Activated T-cell treated with anti-CD3 and anti-CD28 coated beads, Interleukin-2, amount 50 U/mL, for 24 hours (primary cell): ENCODE measurements at places on chromosomes 7 and 10.

GRCh38 chr10:62374862-62375710 lies 917 bp downstream of the ZNF365 start:
- DNase-seq = no peak

DNA sequence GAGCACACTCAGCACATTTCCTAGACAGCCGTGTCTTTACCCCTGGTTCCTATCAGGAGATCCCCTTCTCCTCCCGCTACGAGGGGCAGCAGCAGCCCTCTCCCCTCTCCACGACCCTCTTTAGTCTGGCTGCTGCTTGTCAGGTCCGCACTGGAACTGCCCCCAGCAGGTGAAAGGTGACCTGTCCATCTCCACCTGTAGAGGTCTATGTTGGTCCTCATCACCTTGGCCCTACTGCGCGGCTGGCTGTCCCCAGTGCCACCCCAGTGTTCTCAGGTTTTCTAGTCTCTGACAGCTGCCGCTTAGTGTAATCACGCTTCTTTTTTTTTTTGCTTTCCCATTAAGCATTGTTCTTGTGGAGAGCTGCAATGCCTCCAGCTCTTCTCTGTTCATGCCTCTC lies 545.7 kb downstream of the SDK1 start:
- DNase-seq = no peak

DNA sequence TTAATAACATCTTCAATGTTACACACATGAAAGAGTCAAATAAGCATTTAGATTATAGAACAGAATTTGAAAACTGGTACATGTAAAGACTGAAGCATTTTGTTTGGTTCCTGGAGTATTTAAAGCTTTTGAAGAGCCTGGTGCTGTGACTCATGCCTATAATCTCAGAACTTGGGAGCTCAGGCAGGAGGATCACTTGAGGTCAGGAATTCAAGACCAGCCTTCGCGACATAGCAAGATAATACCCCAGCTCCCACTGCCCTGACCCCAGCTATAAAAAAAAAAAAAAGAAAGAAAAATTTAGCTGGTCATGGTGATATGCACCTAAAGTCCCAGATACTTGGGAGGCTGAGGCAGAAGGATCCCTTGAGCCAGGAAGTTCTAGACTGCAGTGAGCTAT lies 87.8 kb downstream of the HDAC9 start:
- no peak for DNase-seq

DNA sequence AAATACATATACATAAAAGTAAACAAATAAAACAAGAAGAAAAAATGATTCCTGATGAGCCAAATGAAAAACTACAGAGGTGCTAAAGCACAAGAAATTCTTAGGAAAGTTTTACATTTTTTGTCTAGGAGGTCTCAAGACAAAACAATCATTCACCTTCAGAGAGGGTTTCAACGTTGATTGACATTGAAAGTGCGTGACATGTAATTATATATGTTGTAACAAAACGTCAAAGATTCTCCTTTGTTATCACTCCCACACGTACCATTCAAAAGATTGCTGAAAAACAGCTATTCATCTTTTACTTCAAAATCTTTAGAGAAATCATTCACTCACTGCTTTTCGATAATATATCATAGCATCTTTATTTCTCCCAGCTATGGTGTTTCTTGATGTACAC lies 375.9 kb downstream of the NEBL start:
- DNase-seq = no peak

DNA sequence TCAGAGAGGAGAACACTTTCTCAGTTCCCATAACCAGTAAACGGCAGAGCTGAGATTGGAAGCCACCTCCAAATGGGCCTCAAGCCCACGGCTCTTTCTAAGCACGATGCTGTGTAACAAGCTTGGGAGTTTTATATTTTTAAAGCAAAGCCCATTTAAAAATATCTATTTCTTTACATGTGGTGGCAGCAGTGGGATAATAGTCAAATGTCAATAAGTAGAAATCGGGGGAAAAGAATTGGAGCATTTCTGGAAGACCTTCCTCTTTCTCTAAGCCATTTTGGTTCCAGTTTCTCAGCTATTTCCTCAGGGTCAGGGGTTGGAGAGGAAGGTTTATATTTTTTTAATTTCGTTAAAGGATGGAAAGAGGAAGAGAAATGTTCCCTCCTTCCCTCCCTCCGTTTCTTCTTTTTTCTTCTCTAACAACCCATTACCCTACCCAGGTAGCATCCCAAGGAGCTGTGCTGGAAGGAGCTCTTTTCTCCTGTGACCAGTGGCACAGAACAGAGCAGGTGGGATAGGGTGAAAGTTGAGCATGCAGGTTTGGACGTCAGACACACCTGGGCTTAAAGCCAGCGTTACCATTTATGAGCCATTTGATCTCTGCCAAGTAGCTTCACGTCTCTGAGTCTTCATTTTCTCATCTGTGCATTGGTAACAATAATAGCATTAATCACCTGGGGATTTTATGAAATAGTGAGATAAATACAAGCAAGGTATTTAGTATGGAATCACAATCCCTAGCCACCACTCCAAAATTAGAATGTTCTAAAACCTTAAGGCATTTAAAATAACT lies 515.7 kb downstream of the RPS24 start:
- DNase-seq = no peak

DNA sequence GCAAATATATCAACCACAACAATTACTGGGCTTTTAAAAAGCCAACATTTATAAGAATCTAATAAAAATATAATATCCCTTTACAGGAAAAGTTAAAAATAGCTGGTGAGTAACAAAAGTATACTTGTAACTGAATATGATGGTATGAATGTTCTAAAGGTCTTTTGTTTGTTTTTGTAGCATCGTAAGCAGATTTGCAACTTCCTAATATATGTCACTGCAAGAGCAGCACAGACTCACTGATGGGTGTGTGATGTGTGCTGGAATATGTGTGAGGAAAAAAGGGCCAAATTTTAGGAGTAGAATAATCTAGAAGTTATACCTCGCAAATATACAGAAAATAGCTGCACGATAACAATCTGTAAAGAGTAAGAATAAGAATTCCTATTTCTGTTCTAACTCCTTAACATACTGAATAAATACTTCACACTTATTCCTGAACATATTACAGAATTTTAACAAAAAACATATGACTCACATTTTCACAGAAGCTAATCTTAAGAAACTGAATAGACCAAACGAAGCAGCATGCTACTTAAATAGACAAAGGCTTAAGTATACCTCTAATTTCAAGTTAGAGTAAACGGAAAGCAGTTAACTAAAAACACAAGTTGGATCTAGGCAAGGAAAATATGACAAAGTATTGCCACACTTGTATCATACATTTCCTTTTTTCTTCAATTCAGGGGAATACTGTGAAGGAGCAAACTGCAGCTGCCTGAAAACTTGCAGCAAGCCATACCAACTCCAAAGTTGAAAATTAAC lies 9.6 kb downstream of the ETV1 start:
- DNase-seq = no peak

GRCh38 chr10:63206997-63207811 lies 74.1 kb downstream of the NRBF2 start:
- no peak for DNase-seq

DNA sequence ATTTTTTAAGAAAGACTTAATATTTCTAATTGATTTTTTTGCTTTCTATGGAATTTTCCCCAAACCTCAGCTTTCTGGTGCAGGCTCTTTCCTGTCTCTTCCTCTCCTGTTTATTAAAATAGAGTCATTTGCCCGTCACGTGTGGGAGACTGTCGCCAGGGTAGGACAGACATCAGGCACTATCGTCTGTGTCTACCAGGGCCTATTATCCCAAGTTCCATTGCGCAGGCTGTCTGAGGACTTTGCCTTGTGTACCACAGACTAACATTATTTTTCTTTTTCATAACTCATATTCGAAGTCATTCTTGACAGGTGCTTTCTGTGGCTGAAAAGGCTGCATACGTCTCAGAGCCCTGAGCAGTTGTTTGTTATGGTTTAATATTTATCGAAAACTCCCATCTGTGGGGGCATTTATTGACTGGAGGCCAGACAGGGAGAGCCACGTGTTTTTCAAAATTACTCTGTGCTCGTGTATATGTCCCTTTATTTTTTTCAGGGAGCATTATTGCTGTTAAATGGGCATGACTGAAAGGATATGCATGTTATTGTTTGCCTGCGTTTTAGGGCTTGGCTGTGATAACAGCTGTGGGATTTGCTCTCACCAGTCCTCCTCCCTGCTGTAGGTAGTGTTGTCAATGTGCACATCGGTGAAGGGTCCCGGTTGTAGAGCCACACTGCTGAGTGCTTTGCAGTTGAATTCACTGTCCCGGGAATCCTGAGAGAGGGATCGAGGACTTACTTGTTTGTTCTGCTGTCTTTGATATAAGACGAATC lies 89.8 kb downstream of the CAMK1D start:
- DNase-seq = no peak

DNA sequence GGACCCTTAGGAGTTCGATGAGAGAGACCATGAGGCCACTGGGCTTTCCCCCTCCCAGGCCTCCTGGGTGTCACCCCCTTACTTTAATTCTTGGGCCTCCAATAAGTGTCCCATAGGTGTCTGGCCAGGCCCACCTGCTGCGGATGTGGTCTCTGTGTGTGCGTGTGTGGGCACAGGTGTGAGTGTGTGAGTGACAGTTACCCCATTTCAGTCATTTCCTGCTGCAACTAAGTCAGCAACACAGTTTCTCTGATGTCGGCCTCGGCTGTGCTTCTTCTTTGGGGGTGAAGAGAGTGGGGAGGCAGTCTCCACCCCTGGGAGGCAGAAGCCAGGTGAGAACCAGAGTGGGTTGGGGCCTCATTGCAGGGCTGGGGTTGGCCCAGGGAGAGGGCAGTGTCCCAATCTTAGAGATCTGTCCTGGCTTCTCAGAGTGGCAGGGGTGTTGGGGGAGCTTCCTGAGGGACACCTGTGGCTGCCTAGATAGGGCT lies 1.5 kb downstream of the PVRIG start:
- DNase-seq = peak; percentile 81

GRCh38 chr7:31478721-31479120 lies 35.2 kb upstream of the ITPRID1 start:
- no peak for DNase-seq

DNA sequence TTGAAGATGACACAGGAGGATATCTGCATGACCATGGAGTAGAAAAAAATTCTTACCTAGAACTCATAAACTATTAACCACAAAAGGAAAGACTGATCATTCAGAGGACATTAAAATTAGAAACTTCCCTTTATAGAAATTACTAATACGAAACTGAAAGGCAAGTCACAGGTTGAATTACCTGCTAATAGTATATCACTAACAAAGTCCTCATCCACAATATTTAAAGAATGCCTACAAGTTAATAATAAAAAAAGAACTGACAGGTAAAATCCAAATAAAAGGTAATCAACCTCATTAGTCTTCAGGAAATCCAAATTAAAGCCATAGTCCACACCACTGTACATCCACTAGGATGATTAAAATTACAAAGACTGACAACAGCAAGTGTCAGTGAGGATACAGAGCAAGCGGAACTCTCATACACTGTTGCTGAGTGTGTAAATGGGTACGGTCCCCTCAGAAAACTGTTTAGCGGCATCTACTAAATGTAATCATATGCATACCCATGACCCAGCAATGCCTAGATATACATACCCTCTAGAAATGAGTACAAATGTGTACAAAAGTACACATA lies 71.2 kb downstream of the ARHGAP21 start:
- no peak for DNase-seq

- DNase-seq = no peak
Observed at GRCh38 chr7:88306590-88307048, at the start of gene STEAP4. Gene STEAP4 (minus strand): TSS chr7:88306894. CDS start chr7:88284269, 22,625 bp downstream.

DNA sequence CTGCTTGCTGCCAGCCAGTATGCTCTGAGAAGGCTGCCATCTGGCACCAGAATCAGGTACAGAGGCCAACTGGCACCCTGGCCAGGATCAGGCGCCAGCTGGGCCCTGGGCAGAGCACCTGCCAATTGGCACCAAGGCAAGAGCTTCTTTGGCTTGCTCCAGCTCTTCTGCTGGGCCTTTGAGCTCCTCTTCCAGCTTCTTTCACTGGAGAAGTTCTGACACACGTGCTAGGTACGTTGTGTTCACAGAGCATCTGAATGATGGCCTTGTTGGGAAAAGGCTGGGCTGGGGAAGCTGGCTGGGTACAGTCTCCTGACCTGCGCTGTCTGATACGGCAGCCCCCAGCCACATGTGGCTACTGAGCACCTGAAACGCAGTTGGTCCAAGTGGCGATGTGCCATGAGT lies 31.7 kb upstream of the OPALIN start:
- no peak for DNase-seq

DNA sequence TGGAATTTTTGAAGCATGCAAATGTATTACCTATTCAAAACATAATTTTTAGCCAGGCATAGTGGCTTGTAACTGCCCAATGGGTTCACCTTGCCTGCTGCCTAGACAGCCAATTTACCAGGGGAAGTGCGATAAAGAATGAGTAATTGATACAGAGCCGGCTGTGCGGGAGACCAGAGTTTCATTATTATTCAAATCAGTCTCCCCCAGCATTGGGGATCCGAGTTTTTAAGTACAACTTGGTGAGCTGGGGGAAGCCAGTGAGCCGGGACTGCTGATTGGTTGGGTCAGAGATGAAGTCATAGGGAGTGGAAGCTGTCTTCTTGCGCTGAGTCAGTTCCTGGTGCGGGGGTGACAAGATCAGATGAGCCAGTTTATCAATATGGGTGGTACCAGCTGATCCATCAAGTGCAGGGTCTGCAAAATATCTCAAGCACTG lies 29.1 kb upstream of the NRBF2 start:
- DNase-seq = peak; percentile 49

DNA sequence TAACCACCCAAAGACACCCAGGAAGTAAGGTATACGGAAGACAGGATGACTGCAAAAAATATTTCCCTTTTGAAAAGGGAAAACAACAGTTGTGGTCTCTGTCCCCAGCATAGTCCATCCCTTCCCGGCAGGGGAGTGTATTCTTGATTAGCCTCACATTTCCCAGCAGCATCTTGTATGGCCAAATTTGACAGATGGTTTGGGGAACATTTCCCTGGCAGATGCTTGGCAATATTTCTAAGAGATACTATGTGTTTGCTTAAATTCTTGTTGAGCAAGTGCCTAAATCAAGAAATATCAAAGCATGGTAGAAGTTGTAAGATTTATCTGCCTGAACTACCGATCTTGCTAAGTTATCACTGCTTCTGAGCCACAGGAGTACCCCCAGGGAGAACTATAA lies 56.9 kb upstream of the TPK1 start:
- no peak for DNase-seq

- no peak for DNase-seq
Observed at GRCh38 chr10:88270061-88270808, 312.9 kb downstream of the RNLS start.

DNA sequence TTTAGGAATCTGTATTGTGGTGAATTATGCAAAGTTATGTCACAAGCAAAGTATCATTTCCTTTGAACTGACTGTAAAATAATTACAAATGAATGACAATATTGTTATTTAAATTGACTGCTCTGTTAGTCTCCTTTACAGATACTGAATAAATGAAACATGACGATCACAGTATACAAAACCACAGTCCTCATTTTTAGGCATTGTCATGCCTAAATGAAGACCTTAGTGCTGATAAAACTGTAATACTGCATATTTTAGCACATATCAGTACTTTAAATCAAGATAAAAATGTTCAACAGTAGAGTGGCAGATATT lies 39.7 kb upstream of the FEZF1 start:
- DNase-seq = no peak

GRCh38 chr10:10222304-10222841 lies 795.3 kb upstream of the CELF2 start:
- DNase-seq = no peak

- DNase-seq = no peak
Observed at GRCh38 chr10:62978482-62978881, 154.6 kb upstream of the NRBF2 start.
